ENCODE measurements at places on chromosomes 1 and 21.

GRCh38 chr1:88179943-88180342 is 504.1 kb upstream of the PKN2 start:
- no peak for DNase-seq

DNA sequence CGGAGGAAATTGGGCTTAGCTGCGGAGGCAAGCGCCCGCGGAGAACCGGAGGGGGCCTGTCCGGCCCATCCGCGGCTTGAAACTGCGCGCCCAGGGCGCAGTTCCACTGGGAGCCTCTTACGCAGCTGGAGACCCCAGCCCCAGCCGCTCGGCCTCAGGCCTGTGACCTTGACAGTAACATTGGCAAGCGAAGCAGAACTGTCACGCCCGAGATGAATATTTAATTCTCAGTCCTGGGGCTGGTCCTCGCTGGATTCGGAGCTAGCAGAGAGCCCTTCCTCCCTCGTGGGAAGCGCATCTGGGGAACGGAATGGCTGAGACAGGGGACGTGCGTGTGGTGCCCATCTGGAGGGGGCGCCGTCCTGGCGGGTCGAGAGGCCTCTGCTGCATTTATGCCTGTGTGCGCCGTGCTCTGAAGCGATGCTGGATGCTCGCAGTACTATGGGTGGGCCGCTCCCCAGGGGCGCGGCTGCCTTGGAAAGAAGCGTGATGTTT is 928 bp downstream of the SLC6A17 start:
- no peak for DNase-seq

- DNase-seq, result no peak
Observed at GRCh38 chr1:84069236-84069845, 70.4 kb upstream of the TTLL7 start.

DNA sequence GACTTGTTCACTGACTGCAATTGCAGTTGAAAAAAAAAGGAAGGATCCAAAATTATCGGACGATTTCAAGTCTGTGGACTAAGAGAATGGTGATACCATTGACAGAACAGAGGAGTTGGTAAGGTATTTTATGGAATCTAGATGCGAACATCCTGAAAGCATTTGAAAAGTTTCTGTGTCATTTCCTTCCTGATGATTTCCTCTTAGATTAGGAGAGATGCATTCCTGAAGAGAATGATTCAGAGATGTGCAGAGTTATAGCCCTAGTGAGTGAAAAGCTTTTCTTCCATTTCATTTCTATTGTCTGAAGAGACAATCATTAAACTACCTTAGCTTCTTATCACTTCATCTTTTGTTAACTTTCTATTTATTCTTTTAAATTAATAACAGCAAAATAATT is 200.0 kb downstream of the KCNK2 start:
- no peak for DNase-seq

GRCh38 chr1:56222914-56223540 is 356.3 kb downstream of the PLPP3 start:
- no peak for DNase-seq

All from effector CD8-positive, alpha-beta T cell (primary cell).